Thoracic aorta (tissue), 2 donors: ENCODE measurements at places on chromosomes 7 and 10. TPM values are rescaled to one million over a fixed set of nuclear protein-coding genes. Genes with fewer than 3 reads are reported as not detected.

DNA sequence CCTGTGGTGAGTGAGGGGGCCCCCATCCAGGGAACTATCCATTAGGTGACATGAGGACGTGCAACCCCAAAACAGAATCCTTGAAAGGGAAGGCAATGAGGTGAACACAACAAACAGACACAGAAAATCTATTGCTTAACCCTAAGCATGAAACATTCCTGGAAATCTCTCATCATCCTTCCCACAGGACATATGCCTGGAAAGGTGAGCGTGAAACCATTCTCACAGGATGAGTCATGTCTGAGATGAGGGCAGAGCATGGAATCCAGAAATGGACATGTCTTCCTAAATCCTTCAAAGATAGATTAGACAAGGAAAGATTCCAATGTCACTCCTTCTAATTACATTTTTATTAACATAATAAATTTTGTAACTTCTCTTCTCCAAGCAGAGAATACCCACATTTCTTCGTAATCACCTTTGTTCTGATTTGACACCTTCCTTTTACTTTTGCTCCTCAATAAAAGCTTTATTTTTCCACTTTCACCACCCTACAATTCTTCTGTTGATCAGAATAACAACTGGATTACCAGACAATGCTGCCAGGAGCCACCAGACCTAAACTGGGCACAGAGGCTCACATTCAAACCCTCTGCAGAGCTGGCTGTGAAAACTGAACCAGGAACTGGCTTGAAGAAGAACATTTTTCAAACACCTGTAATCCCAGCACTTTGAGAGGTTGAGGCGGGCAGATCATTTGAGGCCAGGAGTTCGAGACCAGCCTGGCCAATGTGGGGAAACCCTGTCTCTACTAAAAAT, 67.2 kb downstream of the COBL start:
- DNase-seq = no peak

PRKRIP1 gene
- total RNA-seq = 80.4 TPM

MAPK8 gene
- total RNA-seq = 57.4 TPM

ZFAND2A gene
- total RNA-seq = 23.2 TPM

- DNase-seq = no peak
Observed at GRCh38 chr7:41994036-41994745, 242.8 kb downstream of the GLI3 start.

DNA sequence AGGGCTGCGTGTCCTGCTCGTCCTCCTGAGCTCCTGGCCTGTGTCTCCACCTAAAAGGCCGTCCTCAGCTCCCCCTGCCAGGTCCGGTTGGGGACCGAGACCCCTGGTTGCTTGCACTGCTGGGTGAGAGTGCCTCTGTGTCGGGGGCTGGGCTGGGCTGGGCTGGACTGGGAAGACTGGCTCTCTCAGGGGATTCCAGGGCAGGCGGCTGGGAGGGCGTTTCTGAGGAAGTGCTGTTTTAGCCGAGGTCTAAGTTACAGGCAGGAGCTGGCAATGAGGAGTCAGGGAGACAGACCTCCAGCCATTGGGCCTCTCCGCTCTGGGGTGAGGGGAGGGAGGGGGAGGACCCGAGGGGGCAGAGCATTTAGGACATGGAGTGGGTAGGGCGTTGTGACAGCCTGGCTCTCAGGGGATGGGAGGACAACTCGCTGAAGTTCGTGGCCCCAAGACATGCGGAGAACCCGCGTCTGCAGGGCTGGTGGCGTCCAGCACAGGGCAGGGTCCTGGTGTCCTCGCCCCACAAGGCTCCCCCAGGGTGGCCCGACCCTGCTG, 20.9 kb downstream of the FOXK1 start:
- DNase-seq = no peak

- no peak for DNase-seq
Observed at GRCh38 chr10:80684259-80684658, 146.6 kb downstream of the SH2D4B start.

GRCh38 chr7:127396184-127396583, 3.7 kb upstream of the ZNF800 start:
- DNase-seq = no peak

DNA sequence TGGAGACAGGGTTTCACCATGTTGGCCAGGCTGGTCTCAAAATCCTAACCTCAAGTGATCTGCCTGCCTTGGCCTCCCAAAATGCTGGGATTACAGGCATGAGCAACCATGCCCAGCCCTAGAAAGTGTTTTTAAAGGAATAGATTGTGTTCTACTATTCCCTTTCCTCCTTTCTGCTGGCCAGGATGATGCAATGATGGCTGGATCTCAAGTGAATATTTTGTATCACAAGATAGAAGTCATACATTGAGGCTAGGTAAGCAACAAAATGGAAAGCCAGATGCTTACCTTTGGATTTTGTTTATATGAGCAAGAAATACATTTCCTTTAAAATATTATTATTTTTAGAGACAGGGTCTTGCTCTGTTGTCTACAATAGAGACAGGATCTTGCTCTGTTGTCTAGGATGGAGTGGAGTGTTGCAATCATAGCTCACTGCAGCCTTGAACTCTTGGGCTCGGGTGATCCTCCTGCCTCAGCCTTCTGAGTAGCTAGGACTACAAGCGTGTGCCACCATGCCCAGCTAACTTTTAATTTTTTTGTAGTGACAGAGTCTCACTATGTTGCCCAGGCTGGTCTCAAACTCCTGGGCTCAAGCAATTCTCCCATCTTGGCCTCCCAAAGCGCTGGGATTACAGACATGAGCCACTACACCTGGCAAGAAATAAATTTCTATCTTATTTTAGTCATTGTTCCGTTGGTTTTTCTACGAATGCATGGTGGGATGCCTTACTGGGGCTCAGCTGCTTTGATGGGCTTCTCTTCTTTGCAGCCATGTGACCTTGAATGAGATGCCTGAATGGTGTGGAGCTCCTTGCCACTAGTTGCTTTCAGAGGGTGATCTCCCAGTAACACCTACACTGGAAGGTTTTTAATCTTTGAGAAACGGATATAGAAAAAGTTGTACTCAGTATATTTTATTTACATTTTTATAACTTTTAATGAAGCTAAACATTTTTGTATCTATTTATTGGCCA, 5.8 kb upstream of the AEBP1 start:
- no peak for DNase-seq
